RKO (cell line): ENCODE measurements at places on chromosomes 12 and 14.

DNA sequence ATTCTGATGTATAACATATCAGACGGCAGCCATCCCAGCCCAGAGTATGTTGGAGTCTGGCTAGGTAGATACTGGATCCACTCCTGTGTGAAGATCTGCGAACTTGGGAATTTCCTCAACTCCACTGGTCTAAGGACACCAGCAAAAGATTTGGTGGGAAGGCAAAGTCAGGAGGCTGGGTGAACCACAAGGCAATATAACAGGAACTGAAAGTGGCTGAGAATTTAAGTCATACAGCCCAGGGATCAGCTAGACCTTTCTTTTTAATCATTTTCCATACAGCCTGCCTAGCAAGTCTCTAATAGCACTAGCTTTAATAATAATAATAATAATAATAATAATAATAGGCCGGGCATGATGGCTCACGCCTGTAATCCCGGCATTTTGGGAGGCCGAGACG lies 34.8 kb downstream of the BRAP start:
- no peak for DNase-seq

DNA sequence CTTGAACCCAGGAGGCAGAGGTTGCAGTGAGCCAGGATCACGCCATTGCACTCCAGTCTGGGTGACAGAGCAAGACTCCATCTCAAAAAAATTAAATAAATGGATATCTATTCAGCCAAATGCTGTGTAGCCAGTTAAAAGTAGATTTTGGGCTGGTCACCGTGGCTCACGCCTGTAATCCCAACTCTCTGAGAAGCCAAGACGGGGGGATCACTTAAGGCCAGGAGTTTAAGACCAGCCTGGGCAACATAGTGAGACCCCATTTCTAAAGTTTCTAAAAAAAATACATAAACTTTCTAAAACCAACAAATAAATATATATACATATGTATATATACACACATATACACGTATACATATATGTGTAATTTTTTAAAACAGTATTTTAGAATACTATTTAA lies 188.8 kb downstream of the FBXL14 start:
- DNase-seq: no peak

DNA sequence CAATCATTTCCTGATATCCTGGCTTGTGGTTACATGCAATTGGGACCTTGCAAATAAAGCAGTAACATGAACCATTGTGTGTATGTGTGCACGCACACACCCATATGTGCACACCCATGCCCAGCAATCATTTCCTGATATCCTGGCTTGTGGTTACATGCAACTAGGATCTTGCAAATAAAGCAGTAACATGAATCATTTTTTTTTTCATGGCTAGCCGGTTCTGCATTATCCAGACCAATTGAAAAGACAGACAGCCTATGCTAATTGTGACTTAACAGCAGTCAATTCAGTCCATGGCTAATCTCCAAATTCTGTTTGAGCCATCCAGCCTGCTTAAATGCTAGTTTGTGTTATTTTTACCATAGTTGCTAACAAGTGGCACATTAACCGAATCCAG lies 134.3 kb downstream of the TTC7B start:
- DNase-seq: no peak

GRCh38 chr12:54051026-54051842 lies 2.4 kb upstream of the HOXC4 start:
- no peak for DNase-seq

DNA sequence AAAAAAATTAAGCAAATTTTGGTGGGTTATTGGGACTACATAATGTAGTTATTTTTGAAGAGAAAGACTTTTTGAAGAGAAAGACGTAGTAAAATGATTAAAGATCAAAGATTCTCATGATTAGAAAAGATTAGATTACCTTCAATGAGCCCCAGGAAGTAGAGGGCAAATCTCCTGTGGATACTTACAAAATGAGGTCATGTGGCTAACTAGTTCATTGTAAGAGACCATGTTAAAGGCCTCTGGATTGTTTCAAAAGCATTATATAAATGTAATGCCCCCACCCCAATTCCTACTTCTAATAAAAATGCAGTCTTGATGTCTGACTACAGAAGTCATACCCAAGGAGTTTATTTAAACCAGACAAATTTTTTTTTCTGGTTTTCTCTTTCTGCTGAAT lies 93.3 kb downstream of the ERGIC2 start:
- DNase-seq: no peak

GRCh38 chr12:59624732-59625460 lies 29.1 kb downstream of the SLC16A7 start:
- no peak for DNase-seq
